NCI-H2029 (cell line): ENCODE measurements at places on chromosomes 3 and 15.

DNA sequence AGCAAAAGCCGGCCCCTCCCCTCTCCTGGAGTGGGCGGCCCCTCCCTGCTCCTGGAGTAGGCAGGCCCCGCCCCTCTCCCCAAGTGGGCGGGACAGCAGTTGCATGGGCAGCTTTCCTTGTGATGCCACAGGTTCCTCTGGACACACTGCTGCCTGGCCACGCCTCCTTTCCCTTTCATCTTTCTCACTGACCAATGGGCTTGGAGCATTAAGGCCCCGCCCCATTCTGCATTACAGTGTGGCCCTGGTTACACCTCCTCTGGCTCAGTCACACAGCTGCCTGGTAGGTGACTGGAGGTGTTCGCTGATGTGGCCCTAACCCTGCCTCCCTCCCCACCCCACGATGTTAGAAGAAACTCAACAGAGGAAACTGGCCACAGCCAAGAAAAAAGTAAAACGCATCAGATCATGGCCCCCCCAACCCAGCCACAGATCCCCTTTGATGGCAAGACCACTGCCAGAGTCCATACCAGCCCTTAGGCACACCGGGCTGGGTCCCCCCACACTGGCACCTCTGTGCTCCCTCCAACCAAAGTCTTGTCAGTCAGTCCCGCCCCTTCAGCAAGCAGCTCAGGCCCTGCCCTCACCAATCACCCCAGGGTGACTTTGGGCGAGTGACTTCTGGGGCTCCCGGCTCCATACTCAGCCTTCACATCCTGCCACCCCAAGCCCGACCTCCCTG is 84.3 kb downstream of the ADAMTS7 start:
- peak; percentile 49 for DNase-seq

GRCh38 chr3:89571707-89572106 is 464.3 kb downstream of the EPHA3 start:
- DNase-seq = no peak

- no peak for DNase-seq
These were observed 233.4 kb downstream of the CHST2 start for GRCh38 chr3:143352850-143353550.

- DNase-seq = no peak
These were observed 28.2 kb downstream of the NEK4 start for GRCh38 chr3:52742418-52743041.

- DNase-seq = no peak
These were observed 126.6 kb upstream of the ADAMTS9 start for GRCh38 chr3:64814351-64814750.

DNA sequence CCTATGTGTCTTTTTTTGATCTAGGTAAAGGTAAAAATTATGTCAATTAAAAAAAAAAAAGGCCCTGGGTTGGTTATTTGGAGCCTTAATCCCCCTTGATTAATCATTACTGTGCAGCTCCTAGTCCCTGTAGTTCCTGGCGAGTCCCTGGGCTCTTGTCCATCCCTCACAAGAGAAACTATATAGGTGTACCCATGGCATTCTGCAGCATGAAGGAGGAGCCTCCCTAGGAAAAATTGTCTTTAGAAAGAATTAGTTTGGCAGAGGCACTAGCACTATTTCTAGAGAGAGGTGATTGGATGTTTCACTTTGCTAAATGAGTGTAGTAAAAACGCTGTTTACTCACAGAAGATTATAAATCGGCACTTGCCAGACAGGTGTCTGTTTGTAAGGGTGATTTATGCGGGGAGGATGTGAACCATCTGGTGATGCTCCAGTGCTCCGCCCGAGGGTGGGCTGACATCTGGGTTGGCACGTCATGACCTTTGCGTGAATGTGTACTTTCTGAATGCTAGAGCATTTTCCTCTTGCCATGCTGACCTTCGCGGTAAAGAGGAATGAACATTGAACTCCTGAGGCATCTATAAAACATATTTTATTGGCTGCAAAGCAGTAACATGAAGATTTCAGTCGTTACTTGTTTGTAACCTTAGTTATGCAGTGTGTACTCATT is 12.6 kb downstream of the PLCL2 start:
- peak; percentile 45 for DNase-seq

DNA sequence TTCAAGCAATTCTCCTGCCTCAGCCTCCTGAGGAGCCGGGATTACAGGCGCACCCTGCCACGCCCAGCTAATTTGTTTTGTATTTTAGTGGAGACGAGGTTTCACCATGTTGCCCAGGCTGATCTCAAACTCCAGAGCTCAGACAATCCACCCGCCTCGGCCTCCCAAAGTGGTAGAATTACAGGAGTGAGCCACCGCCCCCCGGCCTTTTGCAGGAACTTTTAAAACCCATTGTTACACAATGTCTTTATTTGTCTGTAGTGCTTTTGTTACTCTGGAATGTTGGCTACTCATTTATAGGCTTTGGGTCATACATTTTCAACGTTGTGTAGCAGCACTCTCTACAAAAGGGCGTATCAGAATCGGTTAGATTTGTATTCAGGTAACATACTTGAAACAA is 499.1 kb downstream of the ROBO2 start:
- DNase-seq = no peak

GRCh38 chr3:632571-633170 is 436.1 kb downstream of the CHL1 start:
- peak; percentile 55 for DNase-seq

DNA sequence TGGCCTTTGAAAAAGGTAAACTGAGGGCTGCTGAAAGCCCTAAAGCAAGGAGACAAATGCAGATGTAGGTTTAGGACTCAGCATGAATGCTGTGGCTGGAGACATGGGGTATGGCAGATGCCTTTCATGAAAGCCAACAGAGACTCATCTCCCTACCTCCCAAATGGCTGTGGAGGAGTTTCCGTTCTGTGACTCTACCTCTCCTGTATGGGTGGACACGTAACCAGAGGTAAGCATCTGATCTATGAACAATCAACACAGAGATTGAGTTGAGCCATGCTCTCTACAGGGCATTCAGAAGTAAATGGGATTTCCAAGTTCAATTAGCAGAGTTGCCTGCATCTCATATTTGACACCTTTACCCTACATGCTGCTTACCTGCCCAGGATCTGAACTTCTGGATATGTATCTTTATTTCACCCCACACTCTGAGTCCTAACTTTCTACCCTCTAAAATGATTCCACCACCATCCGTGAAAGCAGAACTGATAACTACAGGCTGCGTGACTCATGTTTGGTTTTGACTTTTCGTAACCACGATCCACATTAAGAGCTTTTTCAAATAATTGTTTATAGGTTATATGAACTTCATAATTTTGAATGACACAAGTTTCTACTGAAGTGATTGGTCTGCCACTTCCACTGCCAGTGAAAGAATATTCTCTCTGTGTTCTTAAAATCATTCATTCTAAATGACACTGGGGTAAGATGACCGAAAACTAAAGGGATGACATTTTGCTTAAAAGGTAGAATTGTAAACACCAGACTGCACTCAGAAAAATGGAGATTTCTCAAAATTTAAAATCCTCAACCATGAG is 1058.7 kb downstream of the FHIT start:
- no peak for DNase-seq

GRCh38 chr15:100919481-100920405 is 586 bp downstream of the LRRK1 start:
- no peak for DNase-seq

- peak; percentile 60 for DNase-seq
These were observed at the start of gene C3orf62 for GRCh38 chr3:49276475-49277382. Gene C3orf62 (minus strand): TSS chr3:49277232. CDS start chr3:49276872, 360 bp downstream.

- DNase-seq = no peak
These were observed 1.5 kb downstream of the IGSF10 start for GRCh38 chr3:151459358-151459757.

GRCh38 chr3:50233176-50233575 is 2.8 kb upstream of the GNAI2 start:
- DNase-seq = no peak

GRCh38 chr3:69082805-69083204 is 1.9 kb upstream of the ARL6IP5 start:
- no peak for DNase-seq

- DNase-seq = no peak
These were observed 441.4 kb downstream of the GABRG3 start for GRCh38 chr15:27412415-27412814.

DNA sequence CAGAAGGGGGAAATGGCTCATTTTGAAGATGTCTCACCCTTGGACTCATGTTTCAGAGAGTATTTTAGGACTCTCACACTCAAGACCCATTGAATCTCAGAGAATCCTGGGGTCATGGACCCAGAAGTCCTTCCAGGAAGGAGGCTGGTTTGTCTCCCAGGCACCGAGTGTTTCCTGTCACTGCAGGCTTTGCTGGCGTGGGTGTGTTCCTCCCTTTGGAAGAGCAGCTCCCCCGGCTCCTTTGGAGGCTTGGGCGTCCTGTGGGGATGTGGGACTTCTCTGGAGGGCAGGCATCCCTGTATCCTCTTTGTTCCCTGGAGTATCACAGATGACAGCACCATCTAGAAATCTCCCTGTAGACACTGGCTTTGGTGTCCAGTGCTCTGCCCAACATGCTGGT is 40.0 kb downstream of the DNAH1 start:
- DNase-seq = no peak

- no peak for DNase-seq
These were observed 122.4 kb downstream of the NR1D2 start for GRCh38 chr3:24067483-24067882.

DNA sequence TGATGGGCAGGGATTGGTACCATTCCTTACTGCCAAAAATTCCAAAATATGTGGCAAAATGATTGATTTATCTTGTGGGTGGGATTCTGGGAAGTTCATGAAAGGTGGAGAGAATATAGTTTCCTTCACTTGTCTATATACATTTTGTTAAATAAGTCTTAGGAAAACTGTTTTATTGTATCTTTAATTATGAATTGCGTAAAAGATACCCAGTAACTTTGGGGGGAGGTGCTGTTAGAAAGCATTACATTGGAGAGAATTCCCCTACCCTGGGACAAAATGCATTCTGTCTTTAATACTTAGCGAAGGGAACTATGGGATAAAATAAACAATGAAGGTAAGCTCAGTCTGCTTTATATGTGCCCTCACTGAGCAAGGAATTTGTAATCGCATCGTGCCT is 4.6 kb downstream of the SETD5 start:
- DNase-seq = no peak

DNA sequence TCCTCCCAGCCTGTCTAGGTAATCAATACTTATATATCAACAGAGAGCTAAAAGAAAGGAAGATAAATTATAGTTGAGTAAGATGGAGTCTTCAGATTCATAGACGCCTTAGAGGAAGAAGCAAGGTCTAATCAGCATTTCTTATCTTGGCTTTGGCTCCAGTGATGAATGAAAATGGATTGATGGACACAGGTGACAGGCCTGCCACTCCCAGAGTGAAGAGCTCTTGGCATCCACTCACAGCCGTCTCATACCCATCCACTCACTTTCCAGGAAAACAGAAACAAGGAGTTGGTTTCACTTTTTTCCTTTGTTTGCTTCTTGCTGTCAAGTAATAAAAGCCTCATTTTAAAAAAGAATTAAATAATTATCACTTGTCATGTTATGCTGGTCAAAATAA is 168.2 kb downstream of the MFSD1 start:
- DNase-seq = no peak

DNA sequence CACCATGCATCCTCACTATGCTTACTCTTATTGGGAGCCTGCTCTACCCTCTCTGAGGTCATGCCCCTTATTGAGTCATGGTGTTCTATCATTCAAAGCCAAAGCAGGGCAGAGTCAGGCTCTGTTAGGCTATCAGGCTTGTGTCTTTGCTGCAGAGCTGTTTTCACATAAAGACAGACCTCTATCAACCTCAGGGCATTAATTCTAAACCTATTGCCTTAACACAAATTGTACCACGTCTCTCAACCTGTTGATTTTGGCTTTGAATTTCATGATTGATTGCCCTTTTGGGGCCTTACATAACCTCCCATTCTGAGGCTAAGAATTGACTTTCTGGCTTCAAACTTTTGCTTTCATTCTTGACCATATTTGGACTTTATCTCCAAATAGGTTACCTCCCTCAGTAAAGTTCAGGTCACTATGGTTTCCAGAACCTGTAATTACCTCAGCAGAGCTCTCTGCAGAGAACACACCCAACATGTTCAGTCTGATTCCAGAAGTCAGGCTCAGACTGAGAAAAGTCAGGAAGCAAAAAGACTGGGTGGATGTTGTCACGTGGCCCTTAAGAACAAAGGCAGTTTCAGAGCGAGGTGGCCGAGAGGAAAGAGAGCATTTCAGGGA is 221.4 kb upstream of the NANOGP8 start:
- DNase-seq = no peak

DNA sequence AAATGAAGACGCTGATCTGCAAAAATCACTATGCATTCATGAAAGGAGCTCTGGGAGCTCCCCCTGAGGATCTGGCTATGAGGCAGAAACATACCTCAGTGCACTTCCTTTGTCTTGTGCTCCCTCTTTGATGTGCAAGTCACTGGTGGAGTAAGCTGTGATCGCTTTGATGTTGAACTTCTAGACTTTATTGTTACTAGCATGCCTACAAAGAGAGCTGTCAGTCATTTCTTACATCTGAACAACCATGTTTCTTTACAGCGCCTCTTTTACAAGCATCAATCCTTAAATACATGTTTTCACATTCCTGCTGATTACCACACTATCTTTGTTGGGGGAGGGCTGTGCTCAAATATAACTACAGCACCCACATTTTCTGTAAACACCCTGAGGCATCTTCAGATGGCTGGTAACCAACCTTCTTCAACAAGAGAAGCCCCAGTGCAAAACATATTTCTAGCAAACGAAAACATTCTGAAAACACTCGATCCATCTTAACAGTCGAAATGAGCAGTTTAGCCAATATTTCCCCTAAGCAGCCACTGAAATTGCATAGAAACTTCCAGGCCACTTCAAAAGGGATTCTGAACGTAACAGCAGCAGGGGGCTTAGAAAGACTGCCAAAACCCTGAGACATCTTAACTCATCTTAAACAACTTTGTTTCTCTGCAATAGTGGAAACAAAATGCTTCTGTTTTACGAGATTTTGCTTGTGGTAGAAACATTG is 101.9 kb upstream of the ICE2 start:
- no peak for DNase-seq

DNA sequence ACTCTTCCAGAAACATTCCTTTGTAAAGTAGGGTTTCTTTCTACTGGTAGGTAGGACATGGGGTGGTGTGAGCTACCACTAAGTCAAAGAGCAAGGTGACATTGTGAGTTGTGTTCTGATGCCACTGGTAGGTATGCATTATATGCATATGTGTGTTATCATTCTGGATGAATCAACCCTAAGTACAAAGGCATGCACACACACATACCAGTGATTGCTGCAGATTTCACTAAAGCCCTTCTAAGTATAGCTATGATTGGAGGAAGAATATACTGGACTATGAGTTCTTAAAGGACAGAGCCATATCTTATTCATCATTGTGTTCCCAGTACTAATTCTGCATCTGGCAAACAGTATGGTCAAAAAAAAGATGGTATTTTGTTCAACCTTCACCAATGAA is 646.0 kb downstream of the AGBL1 start:
- DNase-seq = no peak

GRCh38 chr3:96183871-96184270 is 630.5 kb upstream of the EPHA6 start:
- no peak for DNase-seq

GRCh38 chr15:98953000-98953787 is 54.4 kb downstream of the PGPEP1L start:
- no peak for DNase-seq

DNA sequence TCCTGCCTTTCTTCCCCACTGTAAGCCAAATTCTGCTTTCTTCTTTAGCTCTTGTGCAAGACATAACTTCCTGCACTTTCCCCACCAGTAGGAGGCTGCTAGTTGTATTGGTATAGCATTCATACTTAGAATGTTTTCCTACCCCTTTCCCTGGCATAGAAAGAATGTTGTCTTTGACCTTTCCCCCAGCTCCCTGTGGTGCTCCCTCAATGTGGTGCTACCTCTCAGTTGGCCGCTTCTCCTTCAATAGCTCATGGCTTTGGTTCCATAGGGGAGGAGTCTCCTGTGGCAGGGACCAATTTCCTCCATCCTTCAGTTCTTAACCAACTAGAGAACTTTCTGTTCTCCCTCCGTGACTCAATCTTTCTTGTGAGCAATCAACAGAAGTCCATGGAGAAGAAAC is 67.5 kb upstream of the AKAP13 start:
- no peak for DNase-seq
